ENCODE measurements at places on chromosomes 4 and X.

GRCh38 chr4:74659576-74660411 is 134.5 kb downstream of the BTC start:
- DNase-seq, result no peak

DNA sequence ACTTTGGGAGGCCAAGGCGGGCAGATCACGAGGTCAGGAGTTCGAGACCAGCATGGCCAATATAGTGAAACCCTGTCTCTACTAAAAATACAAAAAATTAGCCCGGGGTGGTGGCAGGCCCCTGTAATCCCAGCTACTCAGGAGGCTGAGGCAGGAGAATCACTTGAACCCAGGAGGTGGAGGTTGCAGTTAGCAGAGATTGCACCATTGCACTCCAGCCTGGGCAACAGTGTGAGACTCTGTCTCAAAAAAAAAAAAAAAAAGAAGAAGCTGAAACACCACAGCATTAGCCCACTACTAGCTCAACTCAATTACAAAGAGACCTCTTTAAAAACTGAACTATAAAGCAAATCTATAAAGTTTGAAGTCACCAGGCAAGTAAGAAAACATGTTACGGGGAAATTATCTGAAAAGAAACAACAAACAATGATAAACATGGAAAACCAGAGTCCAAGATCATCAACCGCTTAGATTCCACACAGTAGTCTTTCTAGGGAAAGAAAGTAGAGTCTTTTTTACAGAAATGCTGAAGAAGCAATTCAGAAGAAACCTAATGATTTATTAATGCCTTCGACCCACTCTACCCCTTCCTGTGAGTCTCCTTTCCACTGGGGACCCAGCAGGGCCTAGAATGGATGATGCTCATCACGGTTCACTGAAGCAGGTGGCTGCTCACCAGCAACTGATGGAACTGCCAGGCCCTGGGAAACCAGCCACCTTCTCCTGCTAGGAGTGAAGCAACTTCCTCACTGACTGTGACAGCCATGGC is 6.6 kb downstream of the SAT1 start:
- no peak for DNase-seq

- no peak for DNase-seq
These were observed 63.1 kb downstream of the UGT2A2 start for GRCh38 chr4:69576251-69576877.

DNA sequence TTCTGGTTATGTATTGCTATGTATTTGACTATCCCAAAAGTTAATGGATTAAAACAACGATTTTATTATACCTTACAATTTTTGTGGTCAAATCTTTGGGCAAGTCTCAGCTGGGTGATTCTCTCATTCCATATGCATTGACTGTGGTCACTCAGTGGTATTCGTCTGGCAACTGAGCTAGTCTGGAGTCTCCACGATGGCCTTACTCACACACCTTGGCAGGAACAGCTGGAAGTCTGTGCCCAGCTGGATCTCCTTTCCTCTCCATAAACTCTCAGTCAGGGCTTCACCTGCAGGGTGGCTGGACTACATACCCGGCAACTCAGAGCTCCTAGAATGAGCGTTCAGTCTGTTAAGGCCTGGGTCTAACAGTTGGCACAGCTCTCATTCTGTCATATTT is 141.1 kb upstream of the WDFY3 start:
- no peak for DNase-seq

GRCh38 chrX:139192386-139192961 is 338.1 kb upstream of the F9 start:
- DNase-seq, result no peak

DNA sequence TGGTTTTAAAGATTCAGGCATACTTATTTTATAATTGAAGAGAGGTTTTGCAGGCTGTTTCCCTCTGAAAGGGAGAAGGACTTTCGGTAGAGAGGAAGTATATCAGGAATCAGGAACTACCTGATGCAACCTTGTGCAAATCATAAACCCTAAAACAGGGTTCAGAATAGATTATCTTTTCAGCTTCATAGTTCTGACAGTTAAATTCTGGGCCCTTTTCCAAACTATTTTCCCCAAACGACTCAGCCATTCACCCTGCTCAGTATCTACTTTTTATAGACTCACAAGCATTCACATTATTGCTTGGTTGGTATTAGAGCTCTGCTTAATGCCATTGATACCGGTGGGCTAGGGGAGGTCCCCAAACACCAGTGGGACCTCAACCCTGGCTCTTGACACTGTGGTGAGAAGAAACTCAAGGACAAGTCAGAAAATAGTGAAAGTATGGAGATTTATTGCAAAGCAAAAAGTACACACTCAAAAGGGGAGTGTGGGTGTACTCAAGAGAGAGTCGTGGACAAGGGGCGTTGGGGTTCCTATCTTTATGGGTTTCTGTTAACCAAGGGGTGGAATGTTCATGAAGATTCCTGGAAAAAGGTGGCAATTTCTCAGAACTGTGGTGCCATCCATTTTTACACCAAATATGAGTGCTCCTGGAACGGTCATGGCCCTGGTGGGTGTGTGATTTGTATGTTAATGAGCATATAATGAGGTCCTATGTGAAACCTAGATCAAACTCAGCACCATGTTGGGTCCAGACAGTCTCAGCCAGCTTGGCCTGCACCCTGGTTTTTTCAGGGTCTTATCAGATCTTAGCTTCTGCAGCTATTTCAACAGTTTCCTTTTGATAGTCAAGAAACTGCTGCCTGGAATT is 238.3 kb downstream of the DCLK2 start:
- peak; percentile 30 for DNase-seq

GRCh38 chr4:128517739-128518510 is 230.3 kb upstream of the PGRMC2 start:
- DNase-seq, result peak; percentile 93

DNA sequence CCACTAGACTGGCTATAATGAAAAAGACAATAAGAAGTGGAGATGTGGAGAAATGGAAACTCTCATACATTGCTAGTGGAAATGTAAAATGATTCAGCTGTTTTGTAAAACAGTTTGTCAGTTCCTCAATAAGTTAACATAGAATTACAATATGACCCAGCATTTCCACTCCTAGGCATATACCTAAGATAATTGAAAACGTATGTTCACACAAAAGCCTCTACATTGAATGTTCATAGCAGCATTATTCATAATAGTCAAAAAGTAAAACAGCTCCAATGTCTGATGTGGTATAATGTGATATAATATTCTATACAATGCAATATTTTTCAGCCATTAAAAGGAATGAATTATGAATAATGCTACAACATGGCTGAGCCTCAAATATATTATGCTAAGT is 10.2 kb downstream of the EDA start:
- no peak for DNase-seq

DNA sequence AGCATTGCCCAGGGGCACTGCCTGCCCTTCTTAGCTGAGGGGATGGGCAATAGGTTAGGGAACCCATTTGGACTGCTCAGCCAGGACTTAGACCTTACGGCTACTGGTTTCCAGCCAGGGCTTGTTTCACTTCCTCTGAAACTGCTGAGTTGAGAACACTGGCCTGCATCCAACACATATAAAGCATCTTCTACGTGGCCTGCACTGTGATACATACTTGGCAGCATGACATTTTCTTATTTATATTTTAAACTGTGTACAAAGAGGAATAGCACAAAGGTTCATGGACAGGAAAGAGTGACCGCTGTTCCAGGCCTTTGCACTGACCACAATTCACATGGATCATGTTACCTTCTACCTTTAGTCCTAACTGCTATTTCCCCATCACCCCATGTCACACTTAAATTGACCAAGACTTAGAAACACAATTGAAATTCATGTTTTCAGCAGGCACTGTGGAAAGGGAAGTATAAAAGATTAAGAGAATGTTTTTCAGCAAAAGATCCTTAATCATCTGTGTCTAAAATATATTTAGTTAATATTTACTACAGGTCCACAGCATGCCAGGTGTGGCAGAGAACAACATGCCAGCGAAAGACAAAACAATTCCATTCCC is 43.7 kb downstream of the NLGN4X start:
- no peak for DNase-seq

GRCh38 chr4:10605031-10605430 is 79.5 kb downstream of the CLNK start:
- no peak for DNase-seq

Measured in erythroblast (primary cell).